ENCODE measurements at places on chromosomes 1 and 21.

DNA sequence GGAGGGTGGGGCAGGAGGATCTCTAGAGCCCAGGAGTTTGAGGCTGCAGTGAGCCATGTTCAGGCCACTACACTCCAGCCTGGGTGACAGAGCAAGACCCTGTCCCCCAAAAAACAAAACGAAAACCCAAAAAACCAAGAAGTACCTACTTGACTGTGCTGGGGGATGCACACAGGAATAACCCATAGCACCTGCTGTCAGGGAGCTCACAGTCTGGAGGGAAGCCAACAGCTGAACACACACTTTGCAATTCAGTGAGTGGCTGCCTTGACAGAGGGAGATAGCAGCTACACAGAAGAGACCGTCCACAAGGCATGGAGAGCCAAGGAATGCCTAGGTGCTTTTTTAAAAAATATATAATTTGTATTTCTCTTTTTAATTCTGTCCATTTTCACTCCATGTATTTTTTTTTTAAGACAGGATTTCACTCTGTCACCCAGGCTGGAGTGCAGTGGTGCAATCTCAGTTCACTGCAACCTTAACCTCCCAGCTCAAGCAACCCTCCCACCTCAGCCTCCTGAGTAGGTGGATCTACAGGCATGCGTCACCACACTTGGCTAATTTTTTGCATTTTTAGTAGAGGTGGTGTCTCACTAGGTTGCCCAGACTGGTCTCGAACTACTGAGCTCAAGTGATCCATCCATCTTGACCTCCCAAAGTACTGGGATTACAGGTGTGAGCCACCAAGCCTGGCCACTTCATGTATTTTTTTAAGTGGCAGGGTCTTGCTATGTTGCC lies 68.7 kb downstream of the NID1 start:
- DNase-seq, result no peak

DNA sequence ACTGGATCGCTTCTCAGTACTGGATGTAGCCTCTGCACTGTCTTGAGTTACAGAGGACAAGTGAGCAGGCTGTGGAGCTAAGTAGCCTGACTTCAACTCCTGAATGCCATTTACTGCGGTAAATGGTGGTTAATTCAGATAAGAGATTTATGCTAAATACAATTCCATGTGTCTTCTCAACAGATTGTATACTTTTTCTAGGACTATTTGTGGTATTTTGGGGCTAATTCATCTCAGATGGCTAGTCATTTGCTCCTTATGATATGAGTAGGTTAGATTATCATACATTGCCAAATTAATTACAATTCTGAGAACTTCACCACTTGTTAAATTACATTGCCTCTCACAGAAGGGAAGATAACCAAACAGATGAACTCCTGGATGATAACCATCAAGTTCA lies 90.5 kb downstream of the NTNG1 start:
- no peak for DNase-seq

- DNase-seq, result peak; percentile 86
These were observed 49.8 kb downstream of the KCNJ15 start for GRCh38 chr21:38306433-38307141.

DNA sequence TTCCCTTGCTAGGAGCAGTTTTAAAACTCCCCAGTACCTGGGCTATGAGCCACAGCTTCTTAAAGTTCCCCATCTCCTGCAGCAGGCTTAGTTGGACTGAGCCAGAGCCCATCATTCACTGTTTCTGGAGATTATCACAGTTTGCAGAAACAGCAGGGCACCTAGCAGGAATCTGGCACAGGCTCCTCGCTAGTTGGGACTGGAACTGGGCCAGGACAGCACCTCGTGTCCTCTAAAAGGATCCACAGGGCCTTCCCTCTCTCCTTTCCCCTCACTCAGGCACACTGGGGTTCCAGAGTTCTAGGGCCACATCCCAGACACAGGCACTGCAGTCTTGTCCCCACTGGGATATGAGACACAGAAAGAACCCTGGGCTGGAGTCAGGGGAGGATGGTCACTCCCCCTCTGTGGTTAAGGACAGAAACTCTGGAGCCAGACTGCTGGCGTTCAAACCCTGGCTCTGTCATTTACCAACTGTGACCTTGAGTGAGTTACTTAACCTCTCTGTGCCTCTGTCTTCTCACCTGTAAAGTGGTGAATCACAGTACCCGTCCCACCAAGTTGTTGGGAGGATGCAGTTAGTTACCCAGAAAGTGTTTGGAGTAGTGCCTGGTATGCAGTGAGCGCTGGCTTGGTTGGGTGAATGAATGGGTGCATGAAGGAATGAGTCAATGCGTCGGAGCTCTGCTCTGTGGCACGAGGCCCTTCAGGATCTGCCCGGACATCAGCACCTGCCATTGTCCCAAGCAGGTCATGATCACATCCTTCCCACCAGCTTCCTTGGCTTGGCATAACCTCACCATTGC lies 18.8 kb upstream of the ECE1 start:
- peak; percentile 66 for DNase-seq

GRCh38 chr1:54476530-54477109 lies 70.4 kb upstream of the SSBP3 start:
- DNase-seq, result no peak

DNA sequence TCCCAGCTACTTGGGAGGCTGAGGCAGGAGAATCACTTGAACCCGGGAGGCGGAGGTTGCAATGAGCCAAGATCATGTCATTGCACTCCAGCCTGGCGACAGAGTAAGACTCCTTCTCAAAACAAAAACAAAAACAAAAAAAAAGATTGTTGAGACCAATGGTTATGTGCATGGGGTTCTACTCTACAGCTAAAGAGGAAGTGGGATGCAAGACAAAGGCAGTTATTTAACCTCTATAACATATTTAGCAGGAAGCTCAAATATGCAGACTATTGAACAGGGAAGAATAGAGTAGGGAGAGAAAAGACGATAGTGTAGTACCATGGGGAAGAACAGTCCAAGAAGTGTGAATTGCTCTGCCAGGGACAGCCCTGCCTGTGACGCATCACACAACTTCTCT lies 227.7 kb downstream of the SMYD3 start:
- no peak for DNase-seq

- peak; percentile 43 for DNase-seq
These were observed 445.0 kb downstream of the SETD4 start for GRCh38 chr21:35615325-35615724.

DNA sequence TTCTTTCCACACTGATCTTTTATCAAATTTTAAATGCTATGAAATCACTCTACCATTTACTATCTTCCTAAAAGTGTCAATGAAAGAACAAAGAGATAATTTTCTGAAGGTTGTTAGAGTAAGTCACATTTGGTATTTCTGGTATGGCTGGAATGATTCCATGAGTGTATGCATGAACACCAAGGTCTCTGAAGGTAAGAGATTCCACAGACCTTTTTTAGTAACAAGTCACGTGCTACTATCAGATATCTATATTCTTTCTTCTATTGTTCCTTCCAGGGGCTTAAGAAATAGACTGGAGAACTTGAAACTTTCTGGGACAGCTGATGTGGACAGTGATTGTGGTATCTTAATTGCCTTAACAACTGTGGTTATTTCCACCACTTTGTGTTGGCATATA lies 265.0 kb downstream of the SDCCAG8 start:
- no peak for DNase-seq

DNA sequence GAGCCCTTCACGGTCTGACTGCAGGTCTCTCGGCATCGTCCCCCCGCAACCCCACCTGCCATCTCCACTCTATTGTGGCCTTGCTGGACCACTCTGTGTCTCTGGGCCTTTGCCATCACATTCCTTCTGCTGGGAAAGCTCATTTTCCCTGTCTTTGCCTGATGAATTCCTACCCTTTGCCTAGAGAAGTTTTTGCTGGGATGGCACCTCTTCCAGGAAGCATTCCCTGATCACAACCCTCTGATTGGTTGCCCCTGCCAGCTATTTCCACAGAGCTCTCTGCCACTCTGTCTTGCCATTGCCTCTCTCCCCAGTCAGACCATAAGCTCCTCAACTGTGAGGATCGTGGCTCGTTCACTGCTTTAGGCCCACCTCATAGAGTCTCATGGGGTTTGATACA lies 28.9 kb upstream of the GPR37L1 start:
- DNase-seq, result no peak

DNA sequence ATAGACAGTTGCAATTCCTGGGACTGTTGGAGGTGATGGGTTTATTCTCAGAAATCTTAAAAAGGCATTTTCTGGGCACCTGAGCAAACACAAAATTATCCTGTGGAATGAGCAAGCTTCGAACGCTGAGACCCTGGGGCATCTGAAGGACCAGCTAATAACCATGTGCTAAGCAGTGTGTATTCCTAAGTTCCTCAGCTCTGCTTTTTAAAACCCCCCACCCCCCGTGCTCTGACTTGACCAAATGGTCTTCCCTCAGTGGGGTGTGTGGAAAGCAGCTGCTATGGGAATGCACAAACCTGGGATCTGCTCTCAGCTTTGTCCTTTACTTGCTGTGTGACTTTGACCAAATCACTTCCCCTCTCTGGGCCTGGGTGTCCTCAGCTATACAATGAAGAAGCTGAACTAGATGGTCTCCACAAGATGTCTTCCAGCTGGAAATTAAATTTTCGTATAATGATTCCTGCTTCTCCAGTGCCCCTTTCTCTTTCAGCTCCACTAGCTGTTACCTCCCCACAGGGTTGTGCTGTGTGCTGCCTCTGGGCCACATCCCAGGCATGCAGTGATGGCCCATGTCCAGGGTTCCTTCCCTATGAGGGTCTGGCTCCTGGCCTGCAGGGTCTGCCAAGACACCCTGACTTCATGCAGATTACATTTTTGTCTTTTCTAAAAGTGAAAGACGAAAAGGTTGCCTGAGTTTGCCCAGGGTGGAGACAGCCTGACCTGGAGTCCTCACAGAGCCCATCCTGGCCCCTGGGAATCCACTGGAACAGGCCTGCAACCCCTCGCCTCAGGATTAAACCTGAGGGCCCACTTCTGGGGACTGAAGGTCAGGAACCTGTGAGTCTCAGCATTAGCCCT lies 14.9 kb upstream of the CD247 start:
- no peak for DNase-seq

GRCh38 chr1:236734141-236734765 lies 48.0 kb downstream of the ACTN2 start:
- DNase-seq, result peak; percentile 45

DNA sequence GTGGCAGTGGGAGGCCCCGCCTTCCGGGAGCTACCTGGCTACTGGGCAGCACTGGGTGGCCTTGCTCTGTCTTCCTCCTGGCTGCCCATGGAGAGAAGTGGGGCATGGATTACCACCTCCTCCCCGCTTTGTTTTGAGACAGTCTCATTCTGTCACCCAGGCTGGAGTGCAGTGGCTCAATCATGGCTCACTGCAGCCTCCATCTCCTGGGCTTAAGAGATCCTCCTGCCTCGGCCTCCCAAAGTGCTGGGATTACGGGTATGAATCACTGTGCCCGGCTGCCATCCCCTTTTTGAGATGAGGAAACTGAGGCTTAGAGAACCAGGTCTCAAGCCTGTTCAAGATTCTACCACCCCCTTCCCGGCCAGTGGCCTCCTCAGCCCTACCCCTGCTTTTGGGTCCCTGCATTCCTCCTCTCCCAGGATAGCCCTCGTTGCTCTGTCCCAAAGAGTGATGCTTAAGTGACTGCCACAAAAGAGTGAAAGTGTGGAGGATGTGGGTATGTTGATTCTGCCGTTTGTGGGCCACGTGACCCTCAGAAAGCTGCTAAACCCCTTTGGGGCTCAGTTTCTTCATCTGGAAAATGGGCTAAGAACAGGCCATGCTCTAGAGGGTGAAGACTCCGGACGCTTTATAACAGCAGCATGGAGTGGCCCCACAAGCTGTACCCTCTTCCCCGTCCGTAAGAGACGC lies 7.8 kb downstream of the HES3 start:
- no peak for DNase-seq

- DNase-seq, result no peak
These were observed 25.5 kb downstream of the RGL1 start for GRCh38 chr1:183830389-183830788.

DNA sequence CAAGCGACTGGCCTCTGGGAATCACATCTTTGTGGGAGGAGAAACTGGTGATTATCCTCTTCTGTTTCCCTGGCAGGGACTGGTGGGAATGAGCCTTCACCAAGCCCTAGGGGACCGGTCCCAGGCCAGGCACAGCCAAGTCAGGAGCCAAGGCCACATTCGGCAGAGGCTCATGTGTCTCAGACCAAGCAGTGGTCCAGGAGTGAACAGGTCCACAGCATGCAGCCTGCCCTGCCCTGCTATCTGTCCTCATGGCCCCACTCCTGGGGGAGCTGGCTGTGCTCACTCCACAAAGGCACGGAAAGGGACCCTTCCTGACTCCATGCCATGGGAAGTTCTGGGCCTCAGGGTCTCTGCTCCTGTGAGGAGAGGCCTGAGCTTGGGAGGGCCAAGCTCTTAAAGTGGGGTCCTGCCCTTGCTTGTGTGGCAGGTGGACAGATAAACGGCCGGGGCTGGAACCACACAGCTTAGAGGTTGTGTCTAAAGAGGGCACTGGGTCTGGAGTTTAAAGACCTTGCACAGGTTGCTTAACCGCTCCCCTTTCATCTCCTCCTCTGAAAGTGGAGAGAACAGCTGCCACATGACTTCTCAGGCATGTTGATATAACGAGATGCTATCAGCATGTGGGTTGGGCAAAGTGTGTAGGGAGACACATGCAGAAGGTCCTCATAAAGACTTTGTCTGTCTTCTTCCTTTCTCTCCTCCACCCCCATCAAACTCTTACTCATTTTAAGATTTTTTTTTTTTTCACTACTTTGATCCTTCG lies 57.5 kb downstream of the CASQ2 start:
- DNase-seq, result no peak

GRCh38 chr1:187034501-187034900 lies 205.8 kb downstream of the PLA2G4A start:
- DNase-seq, result no peak

DNA sequence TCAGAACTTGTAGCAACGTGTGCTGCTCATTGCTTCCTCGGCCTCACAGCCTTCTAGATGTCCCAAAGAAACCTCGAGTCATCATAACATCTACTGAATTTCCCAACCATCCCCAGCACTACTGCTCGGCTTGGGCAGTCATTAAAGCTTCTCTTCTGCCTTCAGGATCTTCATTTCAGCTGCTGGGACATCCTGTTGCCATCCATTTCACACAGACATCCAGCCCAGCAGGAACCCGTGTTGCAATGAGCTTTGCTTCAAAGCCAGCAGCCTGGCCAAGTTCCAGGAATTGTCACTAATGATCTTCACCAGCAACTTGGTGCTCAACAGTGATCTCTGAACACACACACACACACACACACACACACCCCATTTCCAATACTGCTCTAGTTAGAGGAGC lies 18.5 kb downstream of the WLS start:
- peak; percentile 72 for DNase-seq

- DNase-seq, result peak; percentile 82
These were observed 84.9 kb upstream of the SLC44A3 start for GRCh38 chr1:94734963-94735901.

- DNase-seq, result no peak
These were observed 3.4 kb upstream of the ZP4 start for GRCh38 chr1:237894131-237894530.

GRCh38 chr1:229848752-229849677 lies 218.0 kb upstream of the GALNT2 start:
- DNase-seq, result peak; percentile 46

GRCh38 chr1:153973525-153973924 lies 3.9 kb downstream of the JTB start:
- DNase-seq, result no peak

GRCh38 chr21:14616380-14617039 lies 70.4 kb upstream of the SAMSN1 start:
- DNase-seq, result peak; percentile 19

Measured in epithelial cell of esophagus (primary cell).